Mucosa of descending colon (tissue), 3 donors: ENCODE measurements at places on chromosomes 16 and 17. TPM values are rescaled to one million over a fixed set of nuclear protein-coding genes. Genes with fewer than 3 reads are reported as not detected.

DNA sequence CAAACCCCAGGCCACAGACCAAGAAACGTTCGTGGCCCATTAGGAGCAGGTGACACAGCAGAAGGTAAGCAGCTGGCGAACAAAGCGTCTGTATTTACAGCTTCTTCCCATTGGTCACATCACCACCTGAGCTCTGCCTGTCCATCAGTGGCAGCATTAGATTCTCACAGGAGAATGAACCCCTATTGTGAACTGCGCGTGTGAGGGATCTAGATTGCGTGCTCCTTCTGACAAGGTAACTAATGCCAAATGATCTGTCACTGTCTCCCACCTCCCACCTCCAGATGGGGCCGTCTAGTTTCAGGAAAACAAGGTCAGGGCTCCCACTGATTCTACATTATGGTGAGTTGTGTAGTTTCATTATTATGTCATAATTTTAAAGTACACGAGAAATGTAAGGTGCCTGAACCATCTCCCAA lies 186.3 kb downstream of the CPPED1 start:
- DNase-seq = no peak

DNA sequence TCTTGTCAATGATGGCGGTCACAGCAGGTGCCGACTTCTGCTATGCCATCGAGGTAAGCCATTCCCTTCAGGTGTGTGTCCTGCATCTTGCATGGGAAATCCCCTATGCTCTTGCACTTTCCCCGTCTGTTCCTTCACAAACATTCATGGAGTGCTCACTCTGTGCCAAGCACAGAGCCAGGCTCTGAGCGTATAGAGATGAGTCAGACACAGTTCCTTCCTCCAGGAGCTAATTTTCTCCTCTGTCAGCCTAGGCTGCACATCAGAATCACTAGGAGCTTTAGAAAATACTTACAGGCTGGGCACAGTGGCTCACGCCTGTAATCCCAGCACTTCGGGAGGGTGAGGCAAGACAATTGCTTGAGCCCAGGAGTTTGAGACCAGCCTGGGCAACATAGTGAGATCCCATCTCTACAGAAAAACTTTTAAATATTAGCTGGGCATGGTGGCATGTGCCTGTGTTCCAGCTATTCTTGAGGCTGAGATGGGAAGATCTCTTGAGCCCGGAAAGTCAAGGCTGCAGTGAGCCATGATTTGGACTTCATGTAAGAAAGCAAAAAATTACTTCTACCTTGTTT lies 14.1 kb downstream of the PRMT7 start:
- DNase-seq = no peak

- no peak for DNase-seq
Observed at GRCh38 chr16:56119133-56119532, 72.2 kb upstream of the GNAO1 start.

- DNase-seq = peak; percentile 90
Observed at GRCh38 chr17:48636177-48637018, 10.2 kb upstream of the HOXB9 start.

- no peak for DNase-seq
Observed at GRCh38 chr16:25868106-25868505, 176.3 kb downstream of the HS3ST4 start.

GRCh38 chr16:86346034-86346433 lies 164.3 kb upstream of the FOXF1 start:
- no peak for DNase-seq

DNA sequence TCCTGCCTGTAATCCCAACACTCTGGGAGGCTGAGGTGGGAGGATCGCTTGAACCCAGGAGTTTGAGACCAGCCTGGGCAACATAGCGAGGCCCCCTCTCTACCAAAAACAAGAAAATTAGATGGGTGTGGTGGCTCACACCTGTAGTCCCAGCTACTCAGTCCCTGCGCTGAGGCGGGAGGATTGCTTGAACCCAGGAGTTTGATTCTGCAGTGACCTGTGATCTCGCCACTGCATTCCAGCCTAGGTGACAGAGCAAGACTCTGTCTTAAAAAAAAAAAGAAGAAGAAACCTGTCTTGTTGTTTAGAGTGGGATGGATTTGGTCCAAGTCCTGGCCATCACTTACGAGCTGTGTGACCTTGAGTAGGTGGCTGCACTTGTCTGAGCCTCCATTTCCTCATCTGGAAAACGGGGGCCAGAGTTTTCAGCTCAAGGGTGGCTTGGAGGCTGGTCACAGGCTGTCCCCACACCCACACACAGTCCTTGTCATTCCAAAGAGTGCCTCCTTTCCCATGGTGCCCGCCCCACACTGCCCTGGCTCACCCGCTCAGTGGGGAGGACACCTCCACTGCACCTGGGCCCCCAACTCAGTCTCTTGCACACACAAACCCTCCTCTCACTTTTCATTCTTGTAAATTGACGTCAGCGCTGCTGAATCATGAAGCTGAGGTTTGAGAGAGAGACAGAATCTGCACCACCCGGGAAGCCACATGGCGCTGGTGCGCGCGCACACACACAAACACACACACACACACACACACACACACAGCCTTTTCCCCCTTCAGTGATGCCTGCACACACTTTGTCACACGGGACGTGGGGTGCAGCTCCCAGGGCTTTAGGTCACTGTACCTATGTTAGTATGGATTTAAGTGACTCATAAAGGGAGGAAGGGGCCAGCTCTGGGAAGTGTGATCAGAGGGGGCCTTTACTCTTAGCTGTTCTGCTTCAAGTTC lies 4.2 kb downstream of the SOCS1 start:
- DNase-seq = no peak

- no peak for DNase-seq
Observed at GRCh38 chr17:59547131-59547915, 18.1 kb upstream of the DHX40 start.

- peak; percentile 32 for DNase-seq
Observed at GRCh38 chr17:1153795-1154546, 25.8 kb downstream of the ABR start.

GRCh38 chr17:37138571-37139120 lies 189.9 kb downstream of the AATF start:
- DNase-seq = no peak

- peak; percentile 94 for DNase-seq
Observed at GRCh38 chr17:40180694-40181093, 3.4 kb downstream of the RAPGEFL1 start.

DNA sequence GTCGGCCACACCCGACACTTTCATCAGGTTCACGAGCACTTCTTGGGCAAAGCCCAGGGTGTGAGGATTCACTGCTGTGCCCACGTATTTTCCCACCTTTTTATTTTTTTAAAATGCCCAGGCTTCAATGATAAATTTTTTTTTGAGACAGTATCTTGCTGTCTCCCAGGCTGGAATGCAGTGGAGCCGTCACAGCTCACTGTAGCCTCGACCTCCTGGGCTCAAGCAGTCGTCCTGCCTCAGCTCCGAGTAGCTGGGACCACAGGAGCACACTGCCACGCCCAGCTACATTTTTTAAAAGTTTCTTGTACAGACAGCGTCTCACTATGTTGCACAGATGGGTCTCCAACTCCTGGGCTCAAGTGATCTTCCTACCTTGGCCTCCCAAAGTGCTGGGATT lies 17.8 kb downstream of the UTS2R start:
- DNase-seq = no peak

DNA sequence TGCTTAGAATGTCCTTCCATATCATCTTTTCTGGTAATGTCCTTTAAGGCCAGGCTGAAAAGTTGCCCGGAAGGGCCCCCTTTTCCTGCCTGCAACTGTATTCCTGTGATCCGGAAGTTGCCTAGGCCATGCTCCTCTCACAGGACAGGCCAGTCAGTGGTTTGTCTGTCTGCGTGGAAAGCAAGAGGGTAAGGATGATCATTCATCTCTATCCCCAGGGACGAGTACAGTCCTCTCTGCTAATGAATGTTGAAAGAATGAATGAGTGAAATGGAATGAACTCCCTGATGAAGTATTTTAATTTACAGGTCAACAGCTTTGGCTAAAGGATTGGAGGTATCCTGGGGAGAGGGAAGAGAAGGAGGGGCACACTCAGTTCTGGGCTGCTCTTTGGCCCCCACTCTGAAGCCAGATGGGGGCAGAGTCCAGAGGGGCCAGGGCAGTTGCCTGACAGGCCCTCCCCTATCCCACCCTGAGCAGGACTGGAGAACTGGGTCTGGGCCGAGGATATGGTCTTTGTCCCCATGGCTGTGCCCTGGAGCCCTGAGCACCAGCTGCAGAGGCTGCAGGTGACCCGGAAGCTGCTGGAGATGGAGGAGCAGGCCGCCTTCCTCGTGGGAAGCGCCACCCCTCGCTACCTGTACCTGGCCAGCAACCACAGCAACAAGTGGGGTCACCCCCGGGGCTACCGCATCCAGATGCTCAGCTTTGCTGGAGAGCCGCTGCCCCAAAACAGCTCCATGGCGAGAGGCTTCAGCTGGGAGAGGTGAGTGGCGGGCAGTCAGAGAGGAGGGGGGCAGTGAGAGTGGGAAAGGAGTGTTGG lies 3.2 kb downstream of the AOC3 start:
- no peak for DNase-seq

DNA sequence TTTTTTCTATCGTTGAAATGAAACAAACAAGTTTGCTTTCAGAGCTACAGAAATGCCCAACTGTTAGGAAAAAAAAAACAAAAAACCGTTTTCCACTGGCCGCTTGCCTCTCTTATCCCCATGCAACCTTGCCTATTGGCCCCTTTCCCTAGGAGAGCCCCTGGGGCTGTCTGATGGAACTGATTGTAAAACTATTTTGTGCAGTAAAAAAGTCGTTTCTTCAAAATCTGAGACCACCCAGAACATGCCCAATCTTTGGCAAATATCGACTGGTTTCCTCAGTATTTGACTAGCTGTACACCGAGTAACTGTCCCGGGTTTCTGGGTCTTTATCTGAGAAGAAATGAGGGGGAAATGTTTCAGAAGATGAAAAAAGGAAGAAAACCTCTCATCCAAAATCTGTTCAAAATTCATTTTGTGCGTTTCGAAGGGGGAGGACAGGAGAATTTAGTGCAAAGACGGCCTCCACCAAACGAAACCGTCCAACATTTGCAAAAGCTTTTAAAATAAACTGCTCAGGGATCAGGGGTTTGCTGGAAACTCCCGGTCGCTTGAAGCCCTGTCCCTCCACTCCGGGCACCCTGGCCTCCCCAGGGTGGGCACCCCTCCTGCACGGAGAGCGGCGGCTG lies 1.1 kb upstream of the GNAO1 start:
- DNase-seq = no peak

DNA sequence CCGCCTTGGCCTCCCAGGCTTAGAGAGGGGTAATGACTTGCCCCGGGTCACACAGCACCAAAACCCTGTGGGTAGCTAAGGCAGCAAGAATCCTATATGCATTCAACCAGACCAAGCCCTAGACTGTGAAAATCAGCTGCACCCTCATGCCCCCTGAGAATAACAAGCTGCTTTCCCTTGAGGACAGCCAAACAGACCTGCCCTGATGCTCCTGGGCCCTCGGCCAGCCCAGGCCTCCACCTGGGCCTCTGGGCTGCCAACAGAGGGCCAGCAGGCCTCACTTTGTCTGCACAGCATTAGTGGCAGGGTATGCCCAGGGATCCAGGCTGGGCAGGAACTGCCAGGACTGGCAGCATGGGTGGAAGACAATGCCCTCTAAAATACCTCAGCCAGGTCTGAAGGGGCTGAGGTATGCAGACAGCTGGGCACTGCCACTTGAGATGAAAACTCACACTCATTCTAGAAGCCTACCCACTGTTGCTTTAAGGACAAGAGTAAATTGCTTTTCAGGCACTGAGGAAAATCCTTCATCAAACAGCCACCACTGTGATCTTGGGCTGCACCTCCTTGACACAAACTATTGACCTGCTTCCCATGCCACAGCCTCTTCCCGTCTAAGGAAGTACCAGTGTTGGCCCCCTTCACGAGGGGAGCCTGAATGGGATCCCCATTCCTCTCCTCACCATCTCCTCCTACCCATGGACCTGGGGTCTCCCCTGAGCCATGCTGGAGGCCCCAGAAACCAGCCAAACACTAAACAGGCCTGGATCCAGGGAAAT lies 8.8 kb downstream of the ST3GAL2 start:
- no peak for DNase-seq

- DNase-seq = no peak
Observed at GRCh38 chr17:46766493-46767491, 51.7 kb downstream of the WNT3 start.

DNA sequence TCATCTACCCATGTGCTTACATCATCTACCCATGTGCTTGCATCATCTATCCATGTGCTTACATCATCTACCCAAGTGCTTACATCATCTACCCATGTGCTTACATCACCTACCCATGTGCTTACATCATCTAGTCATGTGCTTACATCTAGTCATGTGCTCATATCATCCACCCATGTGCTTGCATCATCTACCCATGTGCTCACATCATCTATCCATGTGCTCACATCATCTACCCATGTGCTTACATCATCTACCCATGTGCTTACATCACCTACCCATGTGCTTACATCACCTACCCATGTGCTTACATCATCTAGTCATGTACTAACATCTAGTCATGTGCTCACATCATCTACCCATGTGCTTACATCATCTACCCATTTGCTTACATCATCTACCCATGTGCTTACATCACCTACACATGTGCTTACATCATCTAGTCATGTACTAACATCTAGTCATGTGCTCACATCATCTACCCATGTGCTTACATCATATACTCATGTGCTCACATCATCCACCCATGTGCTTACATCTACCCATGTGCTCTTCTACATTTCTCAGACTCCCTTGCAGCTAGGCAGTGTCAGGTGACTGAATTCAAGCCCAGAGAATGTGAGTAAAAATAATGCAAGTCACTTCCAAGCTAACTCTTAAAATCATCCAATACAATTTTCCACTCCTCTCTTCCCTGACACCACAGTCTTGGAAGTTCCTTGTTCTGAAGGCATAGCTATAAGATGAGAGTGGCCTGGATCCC lies 196.8 kb downstream of the CBLN1 start:
- no peak for DNase-seq

- DNase-seq = no peak
Observed at GRCh38 chr16:1188432-1189189, 35.7 kb downstream of the CACNA1H start.

GRCh38 chr16:69048328-69049120 lies 56.9 kb upstream of the HAS3 start:
- DNase-seq = no peak

- no peak for DNase-seq
Observed at GRCh38 chr17:41522301-41523224, 3.9 kb upstream of the KRT15 start.

DNA sequence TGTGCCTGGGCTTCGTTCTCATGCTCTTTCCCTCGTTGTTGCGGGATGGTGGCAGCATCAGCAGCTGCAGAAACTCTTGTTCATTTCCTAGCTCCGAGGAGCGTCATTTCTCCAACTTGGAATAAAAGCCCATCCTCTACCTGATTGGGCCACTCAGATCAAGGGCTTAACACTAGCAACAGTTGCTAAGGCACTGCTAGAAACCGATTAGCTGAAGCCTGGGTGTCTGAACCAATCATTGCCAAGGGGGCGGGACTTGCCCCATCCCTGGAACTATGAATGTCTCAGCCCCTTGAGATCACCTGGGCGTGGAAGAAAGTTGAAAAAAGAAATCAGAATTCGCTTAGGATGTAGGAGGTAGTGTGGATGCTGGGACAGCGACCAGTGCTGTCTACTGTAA lies 145.3 kb downstream of the FOXL1 start:
- no peak for DNase-seq

GRCh38 chr16:15509051-15509592 lies 74.7 kb downstream of the BMERB1 start:
- no peak for DNase-seq

The CIITA gene
- total RNA-seq = 5.8 TPM

The ANKFN1 gene
- 1.4 TPM for total RNA-seq

The COG4 gene
- 60.5 TPM for total RNA-seq

The MAP2K6 gene
- 146 TPM for total RNA-seq

The GJC1 gene
- total RNA-seq = 2.2 TPM

The FSCN2 gene
- 4.0 TPM for total RNA-seq

The STH gene
- not detected for total RNA-seq

The EPX gene
- total RNA-seq = not detected

The OSGIN1 gene
- total RNA-seq = 11.6 TPM

The RAB37 gene
- 9.8 TPM for total RNA-seq

The SLC6A4 gene
- total RNA-seq = 1.8 TPM

The MT4 gene
- not detected for total RNA-seq

The NPIPB8 gene
- total RNA-seq = 1.2 TPM
